ENCODE measurements at places on chromosomes 7 and 10. TPM values are rescaled to one million over a fixed set of nuclear protein-coding genes. Genes with fewer than 3 reads are reported as not detected.

Gene GPR141
- polyA plus RNA-seq = 0.40 TPM

Gene NME8
- not detected for polyA plus RNA-seq

- no peak for DNase-seq
Observed at GRCh38 chr7:1666823-1667565, 3.1 kb upstream of the ELFN1 start.

DNA sequence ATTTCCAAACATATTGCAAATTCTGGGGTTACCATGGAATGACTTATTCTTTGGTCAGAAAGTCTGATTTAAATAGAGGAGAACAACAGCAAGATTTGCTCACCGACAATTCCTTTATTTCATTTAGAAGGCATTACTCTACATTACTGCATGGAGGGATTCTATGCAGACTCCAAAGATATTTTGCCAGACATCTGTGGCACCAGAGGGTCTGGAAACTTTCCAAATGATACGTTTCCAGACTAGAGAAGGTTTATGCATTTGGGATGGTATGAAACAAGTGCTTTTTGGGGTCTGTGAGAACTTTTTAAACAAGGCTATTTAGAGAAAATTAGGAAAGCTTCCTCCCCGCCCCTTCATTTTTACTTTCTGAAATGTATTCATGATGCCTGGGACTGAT, 125.3 kb downstream of the SAMD9 start:
- DNase-seq = no peak

All from forelimb muscle (tissue), 1 donor.